ENCODE measurements at places on chromosomes 7 and 10.

DNA sequence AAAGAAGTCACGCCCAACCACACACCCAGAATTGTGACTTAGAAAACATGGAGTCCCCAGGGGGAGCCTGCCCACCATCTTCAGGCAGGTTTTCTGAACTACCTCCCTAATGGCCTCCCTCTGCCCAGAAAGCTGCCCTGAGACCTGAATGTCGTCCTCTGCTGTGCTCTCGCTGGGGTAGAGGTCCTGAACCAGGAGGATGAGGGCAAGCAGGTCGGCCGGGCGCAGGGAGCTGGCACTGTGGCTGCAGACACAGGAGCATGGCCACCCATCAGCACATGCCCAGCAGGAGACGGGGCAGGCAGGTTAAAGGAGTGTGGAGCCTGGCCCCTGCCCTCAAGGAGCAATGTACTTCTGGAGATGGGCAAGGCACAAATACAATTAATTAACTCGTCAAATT, 15.4 kb upstream of the PYROXD2 start:
- DNase-seq = no peak

- DNase-seq = no peak
Observed at GRCh38 chr7:138919911-138920310, 61.3 kb downstream of the KIAA1549 start.

GRCh38 chr7:138980563-138981291, 462 bp downstream of the KIAA1549 start:
- no peak for DNase-seq

DNA sequence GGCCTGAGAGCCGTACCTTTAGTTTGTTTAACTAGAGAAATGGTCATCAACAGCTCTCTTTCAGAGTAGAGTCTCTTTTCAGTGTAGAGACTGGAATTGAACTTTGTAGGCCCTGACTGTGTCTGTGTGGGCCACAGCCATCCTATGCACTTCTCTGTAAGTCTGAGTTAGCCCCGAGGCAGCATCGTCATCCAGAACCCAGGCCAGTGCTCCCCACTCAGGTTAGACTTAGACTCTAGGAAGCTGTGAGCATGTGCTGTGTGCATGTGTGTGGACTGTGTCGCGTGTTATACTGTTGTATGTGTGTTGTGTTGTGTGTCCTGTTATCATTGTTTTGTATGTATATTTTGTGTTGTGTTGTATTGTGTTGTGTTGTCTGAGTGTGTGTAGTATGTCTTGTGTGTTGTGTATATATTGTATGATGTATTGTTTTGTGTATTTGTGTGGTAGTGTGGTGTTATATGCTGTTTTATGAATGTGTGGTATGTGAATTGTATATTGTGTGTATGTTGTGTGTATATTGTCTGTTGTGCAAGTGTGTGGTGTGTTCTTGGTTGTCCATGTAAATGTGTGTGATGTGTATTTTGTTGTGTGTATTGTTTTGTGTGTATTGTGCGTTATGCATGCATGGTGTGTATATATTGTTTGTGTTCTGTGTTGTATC, 18.1 kb upstream of the NCAPG2 start:
- no peak for DNase-seq

GRCh38 chr10:19930936-19931893, 115.0 kb downstream of the PLXDC2 start:
- DNase-seq = peak; percentile 53

GRCh38 chr7:127609297-127609696, 8.6 kb downstream of the PAX4 start:
- no peak for DNase-seq

- no peak for DNase-seq
Observed at GRCh38 chr10:50604809-50605208, 18.9 kb downstream of the SGMS1 start.

GRCh38 chr7:68684246-68684839, 913.9 kb upstream of the AUTS2 start:
- DNase-seq = no peak

DNA sequence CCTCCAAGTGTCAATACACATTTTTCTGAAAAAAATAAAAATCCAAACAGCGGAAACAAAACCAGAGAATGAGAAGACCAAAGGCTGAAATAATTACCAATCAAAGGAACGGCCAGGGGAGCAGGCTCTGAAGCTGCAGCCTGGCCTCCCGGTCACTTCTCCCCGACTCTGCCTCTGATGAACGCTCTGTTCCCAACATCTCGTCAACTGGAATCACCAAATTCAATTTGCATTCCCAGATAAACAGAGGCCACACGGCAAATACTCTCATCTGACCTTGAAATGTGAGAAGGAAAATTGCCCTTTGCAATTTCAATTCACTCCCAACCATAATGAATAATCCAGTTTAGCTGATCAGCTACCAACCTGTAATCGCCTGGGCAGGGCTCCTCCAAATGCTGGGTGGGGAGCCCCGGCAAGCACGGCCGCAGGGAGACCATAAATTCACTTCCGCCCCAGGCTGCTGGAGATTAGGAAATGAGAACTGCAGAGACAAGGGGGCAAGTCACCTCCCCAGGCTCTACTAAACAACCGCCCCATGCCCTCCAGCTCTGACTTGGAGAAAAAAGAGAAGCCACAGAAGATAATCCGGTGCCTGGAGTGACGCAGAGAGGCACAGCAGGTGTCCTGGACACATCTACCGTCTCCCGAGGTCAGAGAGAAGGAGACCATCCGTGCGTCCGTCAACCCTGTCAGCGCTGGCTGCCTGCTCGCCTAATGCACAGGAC, 153.2 kb downstream of the MAD1L1 start:
- DNase-seq = no peak

DNA sequence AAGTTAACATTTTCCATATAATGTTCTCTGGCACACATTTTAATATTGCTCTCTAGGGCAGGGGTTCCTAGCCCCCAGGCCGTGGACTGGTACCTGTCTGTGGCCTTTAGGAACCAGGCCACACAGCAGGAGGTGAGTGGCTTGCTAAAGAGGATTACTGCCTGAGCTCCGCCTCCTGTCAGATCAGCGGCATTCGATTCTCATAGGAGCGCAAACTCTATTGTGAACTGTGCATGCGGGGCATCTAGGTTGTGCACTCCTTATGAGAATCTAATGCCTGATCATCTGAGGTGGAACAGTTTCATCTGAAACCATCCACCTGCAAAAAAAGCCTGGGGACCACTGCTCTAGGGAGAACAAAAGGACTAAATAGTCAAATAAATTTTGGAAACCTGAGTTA, 65.7 kb downstream of the EXOC6 start:
- no peak for DNase-seq

DNA sequence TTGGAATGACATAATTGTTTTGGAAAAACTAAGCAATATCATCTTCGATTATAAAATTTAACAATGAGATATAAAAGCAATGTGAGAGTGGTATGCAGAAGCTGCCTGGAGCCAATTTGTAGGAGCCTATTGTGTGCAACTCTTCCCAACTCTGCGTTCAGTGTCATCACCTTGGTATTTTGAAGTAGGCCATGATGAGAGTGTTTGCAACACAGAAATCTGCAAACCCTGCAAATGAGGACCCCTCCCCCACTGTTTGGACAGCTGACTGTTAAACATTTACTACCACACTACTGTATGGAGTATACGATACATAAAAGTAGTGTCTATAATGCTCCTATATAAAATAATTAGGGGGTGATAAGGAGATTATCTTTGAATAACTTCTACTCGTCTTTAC, 531.3 kb downstream of the ATRNL1 start:
- DNase-seq = no peak

DNA sequence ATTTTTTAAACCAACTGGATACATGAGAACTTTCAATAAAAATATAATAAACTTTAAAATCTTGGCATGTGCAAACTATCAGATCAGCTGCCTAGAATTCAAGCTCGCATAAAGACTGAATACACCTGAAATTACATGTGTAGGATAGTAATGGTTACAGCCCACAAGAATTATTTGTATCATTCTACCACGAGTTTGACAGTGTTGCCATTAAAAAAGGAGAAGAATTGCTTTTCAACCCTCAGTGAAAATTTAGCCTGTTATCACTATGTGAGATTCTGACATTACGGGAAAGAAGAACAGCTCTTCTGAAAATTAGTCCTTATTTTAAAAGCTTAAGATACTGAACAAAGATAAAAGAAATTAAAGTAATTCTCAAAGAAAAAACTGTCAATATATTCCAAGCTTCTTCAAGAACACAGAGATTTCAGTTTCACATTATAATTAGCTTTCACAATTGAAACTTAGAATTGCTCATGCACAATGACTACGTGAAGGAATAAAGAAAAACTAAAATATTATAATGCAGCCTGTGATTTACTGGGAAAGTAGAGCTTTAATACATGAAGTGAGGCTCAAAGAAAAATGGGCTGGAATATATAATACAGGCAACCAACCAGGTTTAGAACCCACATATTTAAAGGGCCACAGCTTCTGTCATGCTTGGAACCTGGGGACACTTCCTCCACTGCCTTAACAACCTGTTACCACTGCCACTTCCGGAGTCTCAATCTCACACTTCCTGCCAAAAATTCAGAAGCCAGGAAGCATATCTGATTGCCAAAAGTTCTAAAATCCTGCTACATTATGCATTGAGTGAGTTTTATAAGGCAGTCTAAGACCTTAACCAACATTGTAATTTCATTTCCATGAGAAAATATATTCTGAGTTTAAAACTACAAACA, 23.2 kb downstream of the TPK1 start:
- no peak for DNase-seq

DNA sequence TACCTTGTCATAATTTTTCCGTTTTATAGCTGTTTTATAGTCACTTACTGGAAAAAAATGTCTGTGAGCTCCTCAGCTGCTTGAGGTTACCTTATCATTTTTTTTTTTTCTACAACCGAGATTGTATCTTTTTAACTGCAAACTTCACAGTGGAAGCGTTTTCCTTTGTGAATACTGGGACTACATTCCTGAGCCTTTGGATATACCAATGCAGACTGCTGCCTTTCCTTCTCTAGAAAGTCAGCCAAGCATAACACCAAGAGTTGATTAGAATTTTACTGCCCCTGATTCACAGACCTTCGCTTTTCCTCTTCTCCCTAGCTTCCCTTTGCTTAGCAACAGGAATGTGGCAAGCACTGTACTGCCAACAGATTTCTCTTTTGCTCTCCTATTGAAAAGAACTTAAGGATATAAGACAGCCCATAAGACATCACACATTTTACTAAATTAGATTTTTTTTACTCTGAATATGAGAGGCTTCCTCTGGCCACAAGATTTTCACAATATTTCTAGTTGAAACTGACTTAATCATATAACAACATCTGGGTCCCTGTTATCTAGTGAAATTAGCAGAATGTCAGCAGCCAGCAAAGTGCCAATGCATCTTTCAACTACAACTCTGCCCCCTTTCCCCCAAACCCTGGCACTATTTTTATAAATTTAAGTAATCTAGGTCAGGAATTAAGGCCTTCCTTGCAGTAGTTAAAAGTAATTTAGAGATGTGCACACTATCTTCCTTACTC, 170.6 kb downstream of the PRKG1 start:
- peak; percentile 84 for DNase-seq

GRCh38 chr7:64882341-64883112, 20.5 kb upstream of the ZNF273 start:
- DNase-seq = peak; percentile 27

- no peak for DNase-seq
Observed at GRCh38 chr10:101768791-101769170, 7.1 kb downstream of the FGF8 start.

GRCh38 chr7:27972276-27972675, 208.3 kb downstream of the JAZF1 start:
- DNase-seq = no peak

DNA sequence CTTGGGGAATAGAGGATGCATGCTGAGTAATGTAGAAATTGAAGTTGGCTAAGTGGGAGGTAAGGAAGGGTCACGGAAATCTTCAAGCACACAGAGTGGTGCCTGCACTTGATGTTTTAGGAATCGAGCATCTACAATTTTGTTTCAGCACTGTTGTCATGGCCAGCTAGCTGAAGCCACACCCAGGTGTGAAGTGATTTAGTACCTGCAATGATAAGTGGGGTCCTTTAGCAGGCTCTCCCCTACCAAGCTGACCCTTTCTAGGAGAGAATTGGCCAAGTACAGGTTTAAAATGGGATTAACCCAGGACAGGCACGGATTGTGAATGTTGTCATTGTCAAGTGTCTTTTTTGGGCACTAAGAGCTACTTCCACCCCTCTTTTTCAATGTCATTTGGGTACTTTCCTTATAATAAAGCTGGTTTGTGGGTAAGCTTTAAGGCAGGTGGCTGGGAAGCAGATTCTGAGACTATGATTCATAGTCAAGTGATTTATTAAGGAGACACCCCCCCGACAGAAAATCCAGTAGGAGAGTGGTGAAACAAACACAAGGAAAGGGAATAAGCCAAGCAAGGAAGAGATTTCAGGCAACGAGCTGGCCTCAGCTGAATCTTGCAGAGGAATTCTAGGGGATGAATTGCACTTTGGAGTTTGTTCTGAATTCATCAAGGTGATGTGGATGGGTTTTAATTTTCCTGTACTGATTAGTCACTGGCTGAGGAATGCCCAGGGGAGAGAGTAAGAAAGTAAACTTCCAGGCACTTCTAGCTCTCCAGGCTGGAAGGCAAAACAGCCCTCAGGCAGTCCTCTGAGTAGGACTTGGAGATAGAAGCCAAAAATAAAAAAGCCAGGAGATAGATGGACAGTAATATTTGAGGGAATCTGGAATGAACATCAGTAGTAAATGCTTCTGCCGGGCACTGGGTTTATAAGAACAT, 1128.4 kb downstream of the SORCS3 start:
- no peak for DNase-seq

GRCh38 chr10:2990764-2991163, 76.6 kb upstream of the PFKP start:
- no peak for DNase-seq

GRCh38 chr7:98286093-98286539, 4.6 kb downstream of the BRI3 start:
- DNase-seq = peak; percentile 76

GRCh38 chr10:119305860-119306513, 98.6 kb downstream of the GRK5 start:
- DNase-seq = peak; percentile 99

- DNase-seq = peak; percentile 12
Observed at GRCh38 chr7:15889507-15889906, 203.0 kb upstream of the MEOX2 start.

- DNase-seq = peak; percentile 35
Observed at GRCh38 chr7:151245360-151246101, 3.0 kb downstream of the SMARCD3 start.

DNA sequence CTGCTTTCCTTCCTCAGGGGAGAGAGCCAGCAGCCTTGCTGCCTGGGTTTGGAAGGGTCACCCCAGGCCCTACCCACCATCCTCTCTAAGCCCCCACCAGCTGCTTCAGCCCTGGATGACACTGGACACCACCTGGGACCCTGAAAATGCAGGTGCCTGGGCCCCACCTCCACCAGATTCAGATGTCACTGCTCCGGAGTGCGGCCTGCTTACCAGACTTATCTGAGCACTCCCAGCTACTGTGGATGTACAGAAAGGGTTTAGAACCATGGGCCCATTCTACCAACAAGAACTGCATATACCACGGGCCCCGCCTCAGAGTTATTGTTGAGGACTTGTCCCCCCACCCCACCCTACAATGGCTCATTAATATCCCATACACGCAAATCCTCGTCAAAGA, 172.3 kb downstream of the PTPRN2 start:
- no peak for DNase-seq
